ENCODE measurements at places on chromosomes 1 and 21.

- no peak for DNase-seq
Observed at GRCh38 chr1:117342397-117342796, 24.9 kb upstream of the MAN1A2 start.

GRCh38 chr1:11799099-11799498 is 6.7 kb downstream of the MTHFR start:
- no peak for DNase-seq

GRCh38 chr1:53365437-53366063 is 37.7 kb upstream of the LRP8 start:
- DNase-seq, result no peak

- DNase-seq, result peak; percentile 6
Observed at GRCh38 chr1:184002071-184002470, 35.5 kb downstream of the COLGALT2 start.

GRCh38 chr1:247865416-247865815 is 8.4 kb downstream of the TRIM58 start:
- no peak for DNase-seq

- no peak for DNase-seq
Observed at GRCh38 chr1:85884372-85885035, 176.3 kb upstream of the ZNHIT6 start.

GRCh38 chr1:12338823-12339222 is 109.0 kb downstream of the VPS13D start:
- no peak for DNase-seq

DNA sequence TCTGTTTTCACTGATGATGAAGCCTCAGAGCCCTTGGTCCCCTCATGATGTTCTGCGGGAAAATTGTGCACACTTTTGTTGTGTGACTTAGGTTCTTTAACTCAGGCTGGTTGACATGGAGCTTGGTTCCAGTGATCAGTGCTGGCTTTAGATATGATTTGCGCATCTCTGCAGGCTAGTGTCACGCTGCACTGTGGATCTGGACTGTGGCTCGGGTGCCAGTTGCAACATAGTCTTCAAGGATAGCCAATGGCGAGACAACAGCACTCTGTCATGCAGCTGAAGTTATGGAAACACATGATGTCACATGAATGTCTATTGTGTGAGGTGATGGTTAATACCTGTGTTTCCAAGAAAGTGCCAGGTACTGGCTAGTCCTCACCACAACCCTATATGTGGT is 56.7 kb downstream of the DDR2 start:
- DNase-seq, result no peak

DNA sequence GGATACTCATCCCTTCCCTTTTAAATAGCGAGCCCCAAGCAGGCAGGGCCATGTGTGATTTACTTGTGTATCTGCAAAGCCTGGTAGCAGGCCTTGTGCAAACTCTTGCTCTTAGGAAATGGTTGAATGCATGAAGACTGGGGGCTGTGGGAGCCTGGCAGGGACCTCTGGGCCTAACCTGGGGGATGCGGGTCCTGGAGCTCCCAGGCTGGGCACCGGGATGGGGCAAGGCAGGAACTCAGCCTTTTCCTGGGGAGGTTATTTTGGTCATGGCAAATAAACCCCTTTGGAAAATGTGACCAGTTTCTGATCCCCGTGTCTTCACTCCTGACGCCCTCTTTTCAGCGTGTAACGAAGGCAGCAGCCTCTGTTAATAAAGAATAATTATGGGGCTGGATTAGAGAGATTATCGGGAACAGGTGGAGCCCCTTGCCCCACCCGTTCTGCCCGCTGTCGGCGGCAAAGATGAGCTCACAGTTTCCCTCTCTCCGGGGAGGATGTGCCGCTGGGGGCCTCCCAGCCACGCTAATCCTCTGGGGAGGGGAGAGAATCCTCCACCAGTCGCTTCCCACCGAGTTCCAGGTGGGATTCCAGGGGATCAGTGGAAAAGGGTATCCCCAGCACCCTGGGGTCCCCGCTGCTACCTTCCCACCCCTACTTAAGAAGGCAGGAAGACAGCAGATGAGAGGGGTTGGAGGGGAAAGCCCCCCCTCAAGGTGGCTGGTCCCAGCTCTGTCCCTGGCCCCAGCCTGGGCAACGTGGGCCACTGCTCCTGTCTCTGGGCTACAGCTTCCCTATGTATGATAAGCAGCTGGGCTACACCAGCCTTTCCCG is 69.7 kb upstream of the WNT4 start:
- no peak for DNase-seq
